ENCODE measurements at places on chromosomes 11 and 22.

- DNase-seq, result no peak
Measured at GRCh38 chr11:121035780-121036179, 11.9 kb downstream of the TBCEL start.

- DNase-seq, result peak; percentile 93
Measured at GRCh38 chr11:118928870-118929500, 3.3 kb upstream of the BCL9L start.

GRCh38 chr22:44392446-44392921, 79.7 kb upstream of the SHISAL1 start:
- no peak for DNase-seq

DNA sequence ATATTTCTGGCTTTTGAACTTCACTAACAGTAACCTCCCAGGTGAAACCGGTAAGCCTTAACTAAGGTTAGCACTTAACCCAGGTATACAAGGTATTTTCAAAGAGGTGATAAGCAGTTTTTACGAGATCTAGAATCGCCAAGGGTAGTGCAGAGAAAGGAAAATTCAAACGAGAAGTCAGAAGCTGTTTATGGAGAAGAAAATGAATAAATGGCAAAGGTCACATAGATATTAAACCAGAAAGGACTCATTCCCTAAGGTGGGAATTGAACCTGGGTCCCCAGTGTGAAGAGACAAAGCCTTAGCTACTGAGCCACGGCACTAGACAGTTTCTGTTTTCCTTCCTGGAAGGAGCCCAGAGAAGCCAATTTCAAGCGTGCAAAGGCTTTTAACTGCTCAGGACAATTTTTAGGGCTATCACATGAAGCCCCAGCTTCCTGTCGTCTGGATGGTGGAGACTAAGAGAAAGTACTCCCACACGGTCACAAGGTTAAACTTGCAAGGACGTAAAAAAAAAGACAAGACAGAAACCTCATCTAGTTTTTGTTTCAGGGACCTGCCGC, 5.7 kb upstream of the C1QTNF6 start:
- DNase-seq, result peak; percentile 35

DNA sequence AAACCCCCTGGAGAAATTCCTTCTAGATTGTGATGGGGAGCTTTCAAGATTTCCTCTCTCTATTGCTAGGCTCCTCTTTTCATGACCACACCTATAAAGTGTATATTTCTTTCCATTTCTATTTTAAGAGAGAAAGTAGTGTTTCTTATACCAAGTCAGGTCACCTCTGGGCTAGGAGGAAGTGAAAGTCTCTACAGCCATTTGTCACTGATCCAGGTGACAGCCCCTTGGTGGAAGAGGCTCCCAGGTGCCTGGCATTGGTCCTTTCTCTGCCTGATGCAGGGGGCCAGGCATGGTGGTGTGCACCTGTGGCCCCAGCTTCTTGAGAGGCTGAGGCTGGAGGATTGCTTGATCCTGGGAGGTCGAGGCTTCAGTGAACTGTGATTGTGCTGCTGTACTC, 64.7 kb downstream of the DHCR7 start:
- no peak for DNase-seq

GRCh38 chr22:39287076-39287725, 32.2 kb downstream of the RPL3 start:
- peak; percentile 13 for DNase-seq

GRCh38 chr11:27088353-27088752, 47.7 kb downstream of the BBOX1 start:
- no peak for DNase-seq

GRCh38 chr11:66687831-66688281, 10.2 kb upstream of the RBM4B start:
- no peak for DNase-seq

- no peak for DNase-seq
Measured at GRCh38 chr11:42526426-42526825, 785.4 kb upstream of the API5 start.

DNA sequence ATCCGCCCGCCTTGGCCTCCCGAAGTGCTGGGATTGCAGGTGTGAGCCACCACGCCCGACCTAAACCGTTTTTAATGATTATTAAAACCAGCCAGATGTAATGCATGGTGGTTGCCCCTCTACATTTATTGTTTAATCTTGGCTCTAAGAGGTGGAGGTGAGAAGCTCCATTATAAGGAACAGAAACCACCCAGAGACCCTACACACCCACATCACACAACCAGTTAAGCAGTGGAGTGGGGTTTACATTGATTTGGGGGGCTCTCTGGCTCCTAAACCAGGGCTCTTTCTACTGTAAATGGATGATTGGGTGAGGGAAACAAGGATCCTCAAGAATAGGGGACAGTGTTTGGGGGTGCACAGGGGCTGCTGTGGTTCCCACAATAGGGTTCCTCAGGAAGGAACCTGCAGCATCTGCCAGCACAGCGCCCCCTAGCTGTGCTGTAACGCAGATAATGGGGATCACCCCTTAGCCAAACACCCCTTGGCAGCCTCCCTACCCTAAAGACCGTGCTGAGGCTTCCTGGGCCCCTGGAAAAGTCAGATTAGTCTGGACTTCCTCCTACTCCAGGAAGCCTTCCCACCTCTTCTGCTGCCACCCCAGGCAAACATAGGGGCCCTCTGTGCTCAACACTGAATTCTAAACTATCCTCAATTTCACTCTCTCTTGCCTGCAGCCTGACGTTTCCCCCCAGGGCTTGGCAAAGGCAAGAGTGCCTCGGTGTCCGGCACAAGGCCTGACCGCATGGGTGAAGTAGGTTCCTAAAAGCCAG, 2.4 kb downstream of the MPST start:
- DNase-seq, result peak; percentile 42

DNA sequence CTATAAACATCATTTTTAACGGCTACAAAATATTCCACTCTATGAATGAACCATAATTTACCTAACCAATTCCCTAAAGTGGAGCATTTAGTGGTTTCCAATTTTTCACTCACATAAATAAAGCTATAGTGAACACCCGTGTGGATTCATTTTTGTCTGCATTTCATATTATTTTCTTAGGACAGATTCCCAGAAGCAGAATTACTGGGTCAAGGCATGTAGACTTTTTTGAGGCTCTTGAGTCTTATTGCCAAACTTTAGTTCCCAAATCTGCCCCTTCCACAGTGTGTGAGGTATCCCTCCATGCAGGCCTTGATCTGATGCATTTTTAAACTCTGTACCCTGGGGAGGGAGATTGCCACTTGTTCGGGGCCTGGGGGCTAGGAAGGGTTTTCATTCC, 198.2 kb downstream of the TENM4 start:
- no peak for DNase-seq

DNA sequence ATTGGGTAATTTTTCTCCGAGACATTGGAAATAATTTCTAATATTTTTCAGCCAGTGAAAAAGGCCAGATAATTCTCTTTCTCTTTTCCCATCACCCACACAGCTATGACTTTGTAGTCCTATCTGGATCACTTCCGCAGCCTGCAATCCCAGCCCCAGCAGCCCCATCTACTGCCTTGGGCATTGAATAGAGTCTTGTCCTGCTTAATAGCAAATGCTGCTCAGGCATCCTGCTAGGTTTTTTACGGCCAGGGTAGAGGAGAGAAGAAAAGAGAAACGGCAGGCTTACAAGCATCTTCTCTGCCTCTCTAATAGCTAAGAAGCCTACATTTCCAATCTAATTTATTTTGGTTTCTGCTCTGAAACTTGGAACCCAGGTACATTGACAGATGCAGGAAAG, 154.3 kb upstream of the B3GAT1 start:
- DNase-seq, result no peak

DNA sequence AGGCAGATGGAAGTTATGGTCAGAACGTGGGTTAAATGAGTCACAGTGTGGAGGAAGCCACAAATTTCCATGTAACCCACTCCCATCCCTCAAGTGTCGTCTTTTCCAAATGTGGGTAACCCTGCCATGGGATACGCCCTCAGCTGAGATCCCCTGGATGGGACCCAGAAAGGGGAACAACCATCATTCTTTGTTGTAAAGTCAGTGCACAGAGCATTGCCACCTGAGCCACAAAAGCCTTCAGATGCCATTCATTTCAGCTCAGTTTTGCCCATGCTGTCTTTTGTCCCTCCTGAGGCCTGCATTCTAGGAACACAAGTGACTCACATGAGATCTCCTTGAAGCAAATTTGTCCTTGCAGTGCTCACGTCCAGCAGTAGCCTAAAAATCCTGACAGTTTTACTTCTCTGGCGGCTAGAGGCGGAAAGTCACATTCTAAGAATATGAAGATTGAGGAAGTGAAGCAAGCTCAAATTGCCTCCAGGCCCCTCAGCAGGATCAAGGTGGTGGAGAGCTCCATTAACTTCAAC, 30.6 kb downstream of the MMP13 start:
- DNase-seq, result no peak

- no peak for DNase-seq
Measured at GRCh38 chr11:134742224-134742612, 330.2 kb upstream of the B3GAT1 start.

GRCh38 chr11:12771875-12772274, 97.7 kb downstream of the TEAD1 start:
- DNase-seq, result no peak

DNA sequence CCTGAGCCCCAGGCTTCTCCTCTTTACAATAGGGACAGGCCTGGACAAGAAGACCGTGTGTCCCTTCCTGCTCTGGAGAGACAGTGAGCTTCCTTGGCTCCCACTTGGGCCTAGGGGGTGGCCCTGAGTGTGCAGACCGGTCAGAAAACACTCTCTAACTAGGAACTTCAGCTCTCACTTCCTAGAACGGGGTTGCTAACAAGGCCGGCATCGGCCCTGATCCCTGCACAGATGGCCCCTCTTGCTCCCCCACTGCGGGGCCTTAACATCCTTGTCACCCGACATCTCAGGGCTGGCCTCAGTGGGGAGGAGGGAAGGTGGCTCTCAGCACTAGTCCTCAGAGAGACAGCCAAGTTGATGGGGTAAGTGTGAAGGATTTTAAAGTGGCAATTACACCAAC, 406.9 kb downstream of the CTTN start:
- no peak for DNase-seq

- DNase-seq, result no peak
Measured at GRCh38 chr22:23285734-23286133, 105.4 kb downstream of the BCR start.

- no peak for DNase-seq
Measured at GRCh38 chr11:8729837-8730696, 47.5 kb downstream of the RPL27A start.

DNA sequence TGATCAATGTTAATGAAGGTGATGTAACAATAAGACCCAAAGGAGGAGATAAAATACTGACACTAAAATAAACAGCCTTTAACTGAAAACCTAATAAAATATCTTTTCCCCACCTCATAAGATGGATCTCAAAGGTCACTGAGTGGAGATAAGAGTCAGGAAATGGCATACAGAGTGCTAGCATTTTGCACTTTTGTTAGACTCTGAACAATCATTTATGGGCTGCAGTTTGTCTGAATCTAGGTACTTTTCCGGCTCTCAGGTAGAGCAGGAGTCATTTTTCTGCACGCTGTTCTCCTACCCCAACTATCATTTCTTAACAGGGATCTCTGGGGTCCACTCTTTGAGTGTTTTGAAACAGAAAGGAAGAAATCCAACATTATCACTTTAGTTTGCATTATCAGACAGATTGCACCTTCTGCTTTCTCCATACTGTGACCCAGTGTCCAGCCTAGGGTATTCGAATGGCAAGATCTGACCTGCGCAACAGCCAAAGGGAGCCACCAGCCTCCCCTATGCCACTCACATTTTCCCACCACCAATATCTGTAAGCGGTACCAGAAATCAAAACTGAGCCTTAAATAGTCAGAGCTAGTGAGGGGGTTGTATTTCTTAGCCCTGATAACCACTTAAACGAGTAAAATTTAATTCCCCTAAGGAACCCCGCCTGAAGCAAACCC, 863 bp downstream of the SIAE start:
- DNase-seq, result no peak

DNA sequence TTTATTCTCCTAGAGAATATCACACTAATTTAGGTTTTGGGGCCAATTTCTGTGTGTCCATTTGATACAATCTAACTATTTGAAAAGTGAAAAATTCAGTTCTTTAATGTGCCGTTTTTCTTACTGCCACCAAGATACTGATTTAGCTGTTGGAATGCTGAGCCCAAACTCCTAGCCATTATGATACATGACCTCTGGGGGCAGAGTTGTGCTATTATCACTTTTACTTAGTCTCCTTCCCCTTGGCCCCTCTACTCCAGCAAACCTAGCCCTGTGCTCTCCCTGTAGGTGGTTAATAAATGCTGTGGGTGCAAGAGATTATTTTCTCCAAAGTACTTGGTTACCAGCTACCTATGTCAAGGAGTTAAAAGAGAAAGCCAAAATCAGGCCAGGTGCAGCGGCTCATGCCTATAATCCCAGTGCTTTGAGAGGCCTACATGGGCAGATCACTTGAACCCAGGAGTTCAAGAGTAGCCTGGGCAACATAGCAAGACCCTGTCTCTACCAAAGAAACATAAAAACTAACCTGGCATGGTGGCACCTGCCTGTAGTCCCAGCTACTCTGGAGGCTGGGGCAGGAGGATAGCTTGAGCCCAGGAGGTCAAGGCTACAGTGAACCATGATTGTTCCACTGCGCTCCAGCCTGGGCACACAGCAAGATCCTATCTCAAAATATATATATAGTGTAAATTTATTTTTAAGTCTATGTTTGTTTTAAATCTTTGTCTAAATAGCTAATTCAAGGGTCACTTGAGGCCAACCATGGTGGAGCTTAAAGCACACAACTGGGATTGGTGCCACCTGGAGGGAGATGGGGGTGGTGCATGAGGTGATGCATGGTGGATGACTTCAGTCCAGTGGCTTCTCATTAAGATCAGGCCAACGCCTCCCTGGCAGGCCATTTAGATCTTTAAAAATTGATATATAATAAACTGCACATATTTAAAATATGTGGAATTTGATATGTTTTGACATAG, 193.2 kb upstream of the PLET1 start:
- no peak for DNase-seq

- no peak for DNase-seq
Measured at GRCh38 chr11:129115652-129116586, 76.2 kb downstream of the ARHGAP32 start.

GRCh38 chr11:36899800-36900199, 301.8 kb upstream of the RAG2 start:
- peak; percentile 9 for DNase-seq

DNA sequence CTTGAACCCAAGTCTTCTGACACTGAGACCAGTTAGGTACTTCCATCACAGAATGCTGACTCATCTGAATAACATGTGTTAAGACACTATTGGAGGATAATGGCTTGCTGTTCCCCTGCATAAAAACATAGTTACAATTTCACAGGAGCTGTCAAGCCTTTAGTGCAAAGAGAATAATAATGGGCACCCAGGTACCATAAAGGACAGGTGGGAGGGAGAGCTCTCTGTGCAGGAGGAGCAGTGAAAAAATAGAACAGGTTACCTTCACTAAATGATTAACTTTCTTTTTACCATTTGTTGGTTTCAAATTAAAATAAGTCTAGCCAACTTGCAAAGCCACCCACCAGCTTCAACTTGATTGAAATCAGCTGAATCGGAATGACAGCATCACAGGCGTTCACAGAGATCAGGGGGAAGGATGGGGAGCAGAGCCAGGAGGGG, 173.2 kb downstream of the DSCAML1 start:
- DNase-seq, result no peak

DNA sequence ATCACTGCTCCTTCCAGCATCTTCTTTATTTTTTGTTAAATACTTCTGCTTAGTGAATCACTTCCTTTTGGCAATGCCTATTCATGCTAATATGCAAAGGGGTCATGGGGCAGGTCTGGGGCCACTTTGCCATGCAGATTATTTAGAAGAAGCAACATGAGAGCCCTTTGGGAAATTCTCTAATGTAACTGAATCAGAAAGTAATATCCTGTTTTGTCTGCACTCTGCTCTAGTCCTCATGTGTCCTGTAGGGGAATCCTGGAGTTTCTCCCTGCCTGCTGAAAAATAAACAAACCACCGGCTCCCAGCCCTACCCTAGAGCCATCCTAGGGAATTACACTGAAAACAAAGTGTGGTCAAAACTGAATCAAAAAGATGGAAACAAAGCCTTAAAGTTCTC, 176.5 kb upstream of the POU2AF2 start:
- DNase-seq, result no peak

All from tongue (tissue), 3 donors.